ENCODE measurements at places on chromosomes 6 and 20.

GRCh38 chr6:1381481-1382330, 7.7 kb upstream of the FOXF2 start:
- DNase-seq = peak; percentile 6

DNA sequence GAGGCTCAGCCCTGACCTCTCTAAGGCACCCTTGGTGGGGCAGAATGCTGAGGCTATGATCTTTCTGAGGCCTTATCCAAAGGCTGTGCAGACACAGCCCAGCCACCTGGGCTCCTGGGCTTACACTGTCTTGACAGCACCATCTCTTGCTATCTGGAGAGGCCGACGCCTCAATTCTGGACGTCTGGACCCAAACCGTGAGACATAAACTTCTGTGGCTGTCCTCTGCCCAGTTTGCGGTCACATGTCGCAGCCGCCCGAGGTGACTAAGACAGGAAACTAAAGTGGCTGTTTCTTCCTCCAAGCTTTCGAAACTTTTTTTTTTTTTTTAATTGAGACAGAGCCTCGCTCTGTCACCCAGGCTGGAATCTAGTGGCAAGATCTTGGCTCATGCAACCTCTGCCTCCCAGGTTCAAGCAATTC, 49.3 kb downstream of the PRR18 start:
- DNase-seq = no peak

GRCh38 chr6:91865889-91866288, 1279.0 kb upstream of the MAP3K7 start:
- DNase-seq = no peak

DNA sequence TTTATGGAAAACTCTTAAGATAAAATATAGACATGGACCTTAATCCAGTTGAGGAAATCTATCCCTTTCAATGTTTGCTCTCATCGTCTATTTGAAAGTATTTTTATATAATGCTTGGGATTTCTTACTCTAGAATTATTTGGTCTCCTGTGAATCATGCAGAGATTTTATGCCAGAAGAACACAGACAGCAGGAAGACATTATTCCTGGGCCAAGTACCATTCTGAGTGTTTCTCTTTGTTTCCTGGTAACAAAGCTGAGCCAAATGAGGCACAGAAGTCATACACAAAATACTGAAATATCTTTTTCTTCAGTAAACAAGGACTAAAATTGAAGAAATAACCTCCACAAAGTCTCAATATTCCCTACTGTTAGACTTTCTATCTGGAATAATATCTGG, 538.2 kb upstream of the EYS start:
- no peak for DNase-seq

DNA sequence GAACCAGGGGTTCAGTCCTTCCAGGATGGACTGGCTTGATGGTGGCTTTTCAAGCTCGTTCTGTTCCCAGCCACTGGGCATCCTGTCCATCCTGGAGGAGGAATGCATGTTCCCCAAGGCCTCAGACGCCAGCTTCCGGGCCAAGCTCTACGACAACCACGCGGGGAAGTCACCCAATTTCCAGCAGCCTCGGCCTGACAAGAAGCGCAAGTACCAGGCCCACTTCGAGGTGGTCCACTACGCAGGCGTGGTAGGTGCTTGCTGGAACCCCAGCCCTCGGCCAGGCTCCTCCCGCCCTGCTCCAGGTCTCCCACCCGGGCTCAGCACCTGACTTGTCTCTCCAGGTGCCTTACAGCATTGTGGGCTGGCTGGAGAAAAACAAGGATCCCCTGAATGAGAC, 34.0 kb downstream of the MYH7B start:
- no peak for DNase-seq

DNA sequence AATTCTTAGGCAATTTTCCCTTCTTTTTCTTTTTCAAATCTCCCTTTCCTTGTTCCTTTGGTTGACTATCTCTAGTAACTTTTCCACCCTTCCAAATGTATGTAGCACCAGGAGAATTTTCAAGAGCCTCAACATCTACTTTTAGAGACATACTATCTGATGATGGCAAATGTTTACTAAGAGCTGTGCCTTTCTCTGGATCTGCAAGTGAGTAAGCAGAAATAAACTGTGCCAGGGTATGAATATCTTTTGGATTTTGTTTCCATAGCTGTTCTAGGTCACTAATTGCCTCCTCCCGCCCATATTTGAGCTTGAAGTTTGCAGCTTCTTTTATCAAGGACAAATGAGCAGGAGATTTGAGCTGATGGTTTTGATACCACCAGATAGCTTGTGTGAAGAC, 69.5 kb downstream of the GTF2H5 start:
- no peak for DNase-seq

DNA sequence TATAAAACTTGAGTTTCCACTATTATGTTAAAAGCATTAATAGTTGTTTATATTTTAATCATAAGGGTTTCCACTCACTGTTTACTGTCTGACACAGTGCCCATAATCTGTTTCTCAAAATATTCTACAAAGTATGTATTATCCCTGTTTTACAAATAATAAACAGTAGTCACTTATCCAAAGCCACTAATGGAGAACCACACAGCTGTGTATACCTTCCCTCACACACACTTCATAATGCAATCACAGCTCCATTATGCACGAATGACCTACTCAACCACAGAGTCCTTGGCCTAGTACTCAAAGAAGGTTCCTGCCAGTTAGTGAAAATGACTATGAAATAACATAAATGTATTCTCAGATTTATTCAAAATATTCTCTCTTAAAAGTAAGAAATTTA, 103.1 kb downstream of the EPB41L2 start:
- DNase-seq = no peak

- peak; percentile 40 for DNase-seq
Measured at GRCh38 chr6:36962874-36963273, 8.3 kb downstream of the PI16 start.

Data from stimulated activated CD8-positive, alpha-beta memory T cell treated with anti-CD3 and anti-CD28 coated beads, Interleukin-4, amount 100 ng/mL, for 4 hours (primary cell).